Activated CD4-positive, alpha-beta memory T cell treated with anti-CD3 and anti-CD28 coated beads, Interleukin-2, amount 10 ng/mL, durations not matched to agents 7 days and 5 days (primary cell): ENCODE measurements at places on chromosomes 6 and 20. TPM values are rescaled to one million over a fixed set of nuclear protein-coding genes. Genes with fewer than 3 reads are reported as not detected.

DNA sequence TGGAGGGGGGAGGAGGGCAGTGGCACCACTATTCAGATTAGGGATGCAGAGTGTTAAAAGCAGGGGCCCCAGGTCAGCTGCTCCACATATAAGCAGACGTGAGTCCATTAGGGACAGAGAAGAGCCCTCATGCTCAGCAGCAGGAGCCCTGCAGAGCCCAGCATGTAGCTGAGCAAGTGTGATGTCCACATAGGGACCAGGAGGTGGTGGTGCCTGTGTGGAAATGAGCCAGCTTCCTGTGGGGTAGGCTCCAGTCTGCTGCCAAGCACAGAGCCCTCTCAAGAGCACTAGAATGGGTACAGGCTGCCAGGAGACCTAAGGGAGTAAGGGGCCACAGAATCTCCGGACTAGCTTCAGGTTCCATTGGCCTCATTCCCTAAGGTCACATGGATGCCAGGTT, 57.9 kb upstream of the MLN start:
- DNase-seq, result no peak
- peaks cover 3% of the 10 kb centered on the region for H3K36me3 ChIP-seq
- H3K27me3 ChIP-seq, result peaks cover 36% of the 10 kb centered on the region
- H3K4me3 ChIP-seq, result no peak overlapping the region

DNA sequence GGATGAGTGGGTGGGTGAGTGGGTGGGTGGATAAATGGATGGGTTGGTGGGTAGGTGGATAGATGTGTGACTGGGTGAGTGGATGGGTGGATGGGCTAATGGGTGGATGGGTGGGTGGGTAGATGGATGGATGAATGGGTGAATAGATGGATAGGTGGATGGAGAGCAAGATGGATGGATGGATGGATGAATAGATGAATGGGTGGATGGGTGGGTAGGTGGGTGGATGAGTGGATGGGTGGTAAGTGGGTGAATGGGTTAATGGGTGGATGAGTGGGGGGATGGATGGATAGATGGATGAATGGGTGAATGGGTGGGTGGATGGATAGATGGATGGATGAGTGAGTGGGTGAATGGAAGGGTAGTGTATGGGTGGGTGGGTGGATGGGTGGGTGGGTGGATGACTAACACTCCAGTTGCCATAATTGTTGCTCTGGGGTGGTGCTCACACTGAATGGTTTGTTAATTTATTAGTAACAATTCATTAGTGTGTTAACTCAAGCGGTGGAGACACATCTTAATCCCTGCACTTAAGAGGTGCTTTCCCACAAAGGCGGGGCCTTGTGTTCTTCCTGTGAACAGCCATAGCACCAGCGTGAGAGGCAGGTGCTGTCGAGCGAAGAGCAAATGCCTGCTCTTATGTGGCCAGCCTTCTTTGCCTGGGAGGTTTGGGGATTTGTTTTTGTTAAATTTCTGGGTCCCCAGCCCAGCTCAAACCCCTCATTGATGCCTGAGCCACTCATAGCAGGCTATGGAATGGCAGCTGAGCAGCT, 4.9 kb upstream of the APCDD1L start:
- no peaks in the 10 kb centered on the region for H3K4me1 ChIP-seq
- H3K36me3 ChIP-seq, result no peaks in the 10 kb centered on the region
- no peak overlapping the region for H3K27ac ChIP-seq
- DNase-seq, result no peak
- no peak overlapping the region for H3K4me3 ChIP-seq

GRCh38 chr6:92945799-92946198, 473.6 kb downstream of the EPHA7 start:
- no peaks in the 10 kb centered on the region for H3K4me1 ChIP-seq
- no peaks in the 10 kb centered on the region for H3K36me3 ChIP-seq
- no peak overlapping the region for H3K4me3 ChIP-seq
- no peak overlapping the region for H3K27ac ChIP-seq
- DNase-seq, result no peak
- no peaks in the 10 kb centered on the region for H3K27me3 ChIP-seq

- H3K27me3 ChIP-seq, result no peaks in the 10 kb centered on the region
- H3K27ac ChIP-seq, result no peak overlapping the region
- no peak overlapping the region for H3K4me3 ChIP-seq
- H3K36me3 ChIP-seq, result no peaks in the 10 kb centered on the region
Measured at GRCh38 chr6:12648171-12648570, 68.4 kb upstream of the PHACTR1 start.

DNA sequence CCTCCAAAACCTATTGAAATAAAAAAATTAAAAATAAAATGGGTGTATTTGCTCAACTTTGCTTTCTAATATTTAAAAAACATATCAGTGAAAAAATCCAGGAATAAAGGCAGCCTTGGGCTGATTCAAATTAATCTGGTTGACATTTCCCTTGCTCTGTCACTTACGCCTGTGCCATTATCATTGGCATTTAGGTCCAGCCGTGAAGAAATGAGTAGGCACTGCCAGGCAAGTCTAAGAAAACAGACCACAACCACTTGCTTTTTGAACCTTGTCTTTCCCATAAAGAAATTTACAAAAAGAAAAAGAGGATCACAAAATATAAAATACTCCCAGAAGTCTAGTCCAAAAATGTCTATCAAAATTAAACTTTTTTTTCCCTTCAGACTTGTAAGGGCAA, 59.2 kb upstream of the HBS1L start:
- H3K27me3 ChIP-seq, result no peaks in the 10 kb centered on the region
- no peak for DNase-seq
- H3K4me3 ChIP-seq, result no peak overlapping the region
- H3K36me3 ChIP-seq, result peaks cover 14% of the 10 kb centered on the region
- peaks cover 75% of the 10 kb centered on the region for H3K4me1 ChIP-seq
- H3K27ac ChIP-seq, result peak overlapping the region; percentile 95

GRCh38 chr6:38485488-38485887, 154.2 kb downstream of the BTBD9 start:
- no peak overlapping the region for H3K27ac ChIP-seq
- no peaks in the 10 kb centered on the region for H3K27me3 ChIP-seq
- H3K4me3 ChIP-seq, result no peak overlapping the region
- no peak for DNase-seq
- peaks cover 3% of the 10 kb centered on the region for H3K4me1 ChIP-seq

DNA sequence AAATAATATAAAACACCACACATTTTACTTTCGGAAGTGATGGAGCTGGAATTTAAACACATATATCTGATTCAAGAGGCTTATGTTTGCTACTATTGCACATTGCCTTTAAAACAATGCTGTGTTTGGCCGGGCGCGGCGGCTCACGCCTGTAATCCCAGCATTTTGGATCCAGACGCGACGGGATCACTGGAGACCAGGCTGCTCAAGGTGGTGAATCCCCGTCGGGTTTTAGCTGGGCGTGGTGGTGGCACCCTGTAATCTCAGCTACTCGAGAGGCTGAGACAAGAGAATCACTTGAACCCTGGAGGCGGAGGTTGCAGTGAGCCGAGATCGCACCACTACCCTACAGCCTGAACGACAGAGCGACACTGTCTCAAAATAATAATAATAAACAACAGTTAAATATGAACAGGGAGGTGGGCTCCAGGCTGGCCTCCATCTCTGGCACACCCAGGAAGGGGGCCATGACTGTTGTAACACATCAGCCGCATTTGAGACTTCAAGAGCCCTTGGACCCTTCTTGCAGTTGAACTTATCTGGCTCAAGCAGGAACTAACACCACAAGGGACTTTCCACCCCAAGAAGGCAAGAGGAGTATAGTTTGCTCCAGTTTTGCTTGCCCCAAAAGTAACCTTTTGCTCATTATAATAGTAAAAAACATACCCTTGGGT, 127.1 kb upstream of the ZNF184 start:
- peaks cover 42% of the 10 kb centered on the region for H3K27me3 ChIP-seq
- H3K4me3 ChIP-seq, result no peak overlapping the region
- H3K27ac ChIP-seq, result no peak overlapping the region
- H3K4me1 ChIP-seq, result peaks cover 23% of the 10 kb centered on the region
- peaks cover 6% of the 10 kb centered on the region for H3K36me3 ChIP-seq

GRCh38 chr6:18629571-18629970, 242.4 kb downstream of the RNF144B start:
- no peaks in the 10 kb centered on the region for H3K36me3 ChIP-seq
- no peaks in the 10 kb centered on the region for H3K4me1 ChIP-seq
- no peaks in the 10 kb centered on the region for H3K27me3 ChIP-seq
- no peak overlapping the region for H3K27ac ChIP-seq
- no peak overlapping the region for H3K4me3 ChIP-seq

GRCh38 chr6:150775415-150776203, 89.9 kb upstream of the MTHFD1L start:
- H3K4me3 ChIP-seq, result no peak overlapping the region
- H3K4me1 ChIP-seq, result no peaks in the 10 kb centered on the region
- H3K27ac ChIP-seq, result no peak overlapping the region
- H3K27me3 ChIP-seq, result no peaks in the 10 kb centered on the region
- DNase-seq, result no peak

GRCh38 chr6:61977947-61978346, 308.1 kb downstream of the KHDRBS2 start:
- H3K27ac ChIP-seq, result no peak overlapping the region
- H3K4me3 ChIP-seq, result no peak overlapping the region
- no peaks in the 10 kb centered on the region for H3K4me1 ChIP-seq
- no peaks in the 10 kb centered on the region for H3K36me3 ChIP-seq
- no peaks in the 10 kb centered on the region for H3K27me3 ChIP-seq

DNA sequence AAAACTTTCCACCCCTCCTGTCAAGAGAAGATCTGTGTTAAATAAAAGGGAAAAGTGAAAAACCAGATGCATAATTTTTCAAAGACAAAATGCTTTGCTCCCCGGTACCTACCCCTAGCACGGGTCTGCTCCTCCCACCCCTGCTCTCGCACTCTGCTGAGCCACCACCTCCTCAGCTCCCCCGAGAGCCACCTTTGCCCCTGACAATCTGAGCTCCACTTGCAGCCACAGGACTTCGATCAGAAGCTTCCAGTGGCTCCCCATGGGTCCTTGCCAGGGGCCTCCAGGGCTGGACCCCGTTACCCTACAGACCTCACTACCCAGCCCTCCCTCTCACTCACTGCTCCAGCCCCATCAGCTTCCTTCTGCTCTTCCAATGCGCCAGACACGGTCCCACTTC, 171.7 kb downstream of the PREX1 start:
- no peak overlapping the region for H3K4me3 ChIP-seq
- no peaks in the 10 kb centered on the region for H3K27me3 ChIP-seq
- peaks cover 11% of the 10 kb centered on the region for H3K4me1 ChIP-seq
- H3K36me3 ChIP-seq, result peaks cover 78% of the 10 kb centered on the region
- peak overlapping the region; percentile 40 for H3K27ac ChIP-seq

DNA sequence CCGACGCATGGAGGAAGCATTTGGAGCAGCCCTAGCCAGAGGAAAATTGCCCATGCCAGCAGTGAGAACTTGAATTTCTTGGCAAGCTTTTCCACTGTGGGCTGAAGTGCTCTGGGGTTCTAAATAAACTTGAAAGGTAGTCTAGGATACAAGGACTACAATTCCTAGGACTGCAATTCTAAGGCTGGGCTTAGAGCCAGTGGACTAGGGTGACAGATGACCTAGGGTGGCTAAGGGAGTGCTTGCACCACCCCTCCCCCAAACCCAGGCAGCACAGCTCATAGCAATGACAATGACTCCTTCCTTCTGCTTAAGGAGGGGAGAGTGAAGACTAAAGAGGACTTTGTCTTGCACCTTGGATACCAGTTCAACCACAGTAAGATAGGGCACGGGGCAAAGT, 122.3 kb downstream of the THBS2 start:
- H3K36me3 ChIP-seq, result no peaks in the 10 kb centered on the region
- DNase-seq, result no peak
- H3K27ac ChIP-seq, result no peak overlapping the region
- peaks cover 2% of the 10 kb centered on the region for H3K27me3 ChIP-seq

GRCh38 chr20:25459111-25459830, 51.8 kb downstream of the GINS1 start:
- no peak overlapping the region for H3K4me3 ChIP-seq
- H3K36me3 ChIP-seq, result no peaks in the 10 kb centered on the region
- H3K4me1 ChIP-seq, result no peaks in the 10 kb centered on the region
- no peaks in the 10 kb centered on the region for H3K27me3 ChIP-seq

DNA sequence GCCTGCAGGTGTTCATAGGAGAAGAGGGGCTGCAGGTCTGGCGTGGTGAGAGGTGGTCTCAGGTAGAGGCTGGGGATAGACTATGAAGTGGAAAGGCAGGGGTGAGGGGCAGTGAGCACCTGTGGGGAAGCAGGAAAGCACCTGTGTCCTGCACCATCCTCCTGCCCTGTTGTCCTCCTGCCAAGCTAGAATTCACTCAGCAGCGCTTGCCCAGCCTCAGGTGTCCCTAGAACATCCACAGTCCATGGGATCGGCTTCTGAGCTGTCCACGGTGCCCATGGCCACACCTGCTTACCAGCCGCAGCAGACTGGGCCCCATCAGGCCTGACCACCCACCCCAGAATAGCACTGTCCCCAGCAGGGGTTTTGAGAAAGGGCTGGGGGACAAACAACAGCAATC, 456.2 kb upstream of the SULF2 start:
- no peak for DNase-seq
- H3K4me3 ChIP-seq, result no peak overlapping the region
- no peaks in the 10 kb centered on the region for H3K36me3 ChIP-seq
- H3K27me3 ChIP-seq, result peaks cover 6% of the 10 kb centered on the region
- H3K27ac ChIP-seq, result no peak overlapping the region

GRCh38 chr6:149080511-149080910, 237.0 kb upstream of the TAB2 start:
- peaks cover 88% of the 10 kb centered on the region for H3K4me1 ChIP-seq
- no peak for DNase-seq
- H3K27me3 ChIP-seq, result no peaks in the 10 kb centered on the region
- H3K4me3 ChIP-seq, result no peak overlapping the region
- H3K27ac ChIP-seq, result no peak overlapping the region

GRCh38 chr6:169984181-169985120, 233.0 kb downstream of the ERMARD start:
- H3K4me1 ChIP-seq, result peaks cover 3% of the 10 kb centered on the region
- no peaks in the 10 kb centered on the region for H3K27me3 ChIP-seq
- no peak for DNase-seq
- no peaks in the 10 kb centered on the region for H3K36me3 ChIP-seq
- H3K27ac ChIP-seq, result no peak overlapping the region

GRCh38 chr6:46042355-46042999, 26.8 kb upstream of the CLIC5 start:
- H3K4me1 ChIP-seq, result peaks cover 6% of the 10 kb centered on the region
- H3K4me3 ChIP-seq, result no peak overlapping the region
- H3K27me3 ChIP-seq, result no peaks in the 10 kb centered on the region
- no peak overlapping the region for H3K27ac ChIP-seq
- H3K36me3 ChIP-seq, result no peaks in the 10 kb centered on the region

- DNase-seq, result no peak
- peaks cover 8% of the 10 kb centered on the region for H3K4me1 ChIP-seq
- no peak overlapping the region for H3K27ac ChIP-seq
- peaks cover 2% of the 10 kb centered on the region for H3K36me3 ChIP-seq
- no peak overlapping the region for H3K4me3 ChIP-seq
Measured at GRCh38 chr6:170166511-170167122, 124.3 kb downstream of the DLL1 start.

TINAG gene
- total RNA-seq, result not detected

GHRH gene
- total RNA-seq, result not detected

HLA-G gene
- not detected for total RNA-seq

MATN4 gene
- 1.5 TPM for total RNA-seq

DEFB129 gene
- not detected for total RNA-seq

PLCB4 gene
- not detected for total RNA-seq

DDO gene
- total RNA-seq, result not detected

OR14J1 gene
- total RNA-seq, result not detected

CUL9 gene
- 45.9 TPM for total RNA-seq

GSTA3 gene
- not detected for total RNA-seq

NR2E1 gene
- not detected for total RNA-seq

MKKS gene
- 8.2 TPM for total RNA-seq

KHDC1 gene
- 8.5 TPM for total RNA-seq

CDS2 gene
- 67.4 TPM for total RNA-seq

SCGN gene
- not detected for total RNA-seq

TNFRSF6B gene
- total RNA-seq, result not detected

NEU1 gene
- total RNA-seq, result 29.6 TPM

TRIM10 gene
- total RNA-seq, result not detected

LPA gene
- total RNA-seq, result not detected
